ENCODE measurements at places on chromosomes 1 and 21.

DNA sequence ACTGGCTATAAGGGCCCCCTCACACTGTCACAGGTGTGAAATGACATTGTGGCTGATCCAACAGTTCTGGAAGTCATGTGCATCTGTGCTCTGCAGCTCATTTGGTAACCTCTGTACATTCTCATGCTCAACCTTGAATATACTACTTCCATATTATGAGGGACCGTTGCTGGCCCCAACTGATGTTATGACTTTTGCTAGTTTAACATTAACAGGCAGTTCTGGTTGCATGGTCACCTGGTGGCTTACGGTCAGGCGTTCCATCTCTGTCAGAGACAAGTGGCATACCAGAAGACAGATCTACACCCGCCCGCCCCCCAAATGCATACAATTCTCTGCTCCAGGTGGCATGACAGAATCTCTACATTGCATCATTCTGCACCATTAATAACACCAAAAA is 6.0 kb upstream of the DIP2A start:
- DNase-seq, result no peak

GRCh38 chr1:8818325-8818775 is 910 bp upstream of the RERE start:
- DNase-seq, result no peak

DNA sequence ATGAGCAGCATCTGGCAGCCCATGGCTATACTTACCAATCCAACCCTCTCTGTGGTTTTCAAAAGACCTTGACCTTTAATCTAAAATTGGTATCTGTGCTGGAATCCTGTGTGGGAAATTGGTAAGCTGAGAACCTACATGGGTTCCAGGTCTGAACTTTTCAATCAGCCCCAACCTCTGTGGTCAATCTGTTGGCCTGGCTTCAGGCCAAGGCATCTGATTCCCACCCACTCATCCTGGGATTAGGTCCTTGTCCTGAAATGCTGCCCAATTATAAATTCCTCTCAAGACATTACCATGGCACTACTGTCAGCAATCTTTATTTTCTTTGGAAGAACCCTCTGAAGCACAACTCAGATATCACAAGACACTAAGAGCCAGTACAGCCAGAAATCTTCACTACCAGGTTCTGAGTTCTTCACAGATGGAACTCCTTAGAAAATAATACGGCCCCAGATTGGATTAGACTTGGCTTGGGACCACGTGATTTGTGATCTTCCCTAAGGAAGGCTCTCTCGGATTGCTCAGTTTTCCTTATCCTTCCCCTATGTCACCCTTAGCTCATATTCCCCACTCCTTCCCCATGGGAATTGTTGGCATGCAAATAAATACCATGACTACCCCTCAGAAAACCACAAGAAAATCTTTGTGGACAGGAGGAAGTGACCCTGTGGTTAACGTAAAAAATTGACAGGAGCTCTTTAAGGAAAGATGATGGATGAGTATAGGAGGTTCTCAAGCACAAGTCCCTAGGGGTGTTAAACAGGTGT is 207.9 kb upstream of the ST6GALNAC5 start:
- DNase-seq, result no peak

GRCh38 chr21:26758083-26758880 is 86.9 kb downstream of the ADAMTS1 start:
- no peak for DNase-seq

- no peak for DNase-seq
These were observed 75.0 kb downstream of the RWDD3 start for GRCh38 chr1:95309031-95309471.

DNA sequence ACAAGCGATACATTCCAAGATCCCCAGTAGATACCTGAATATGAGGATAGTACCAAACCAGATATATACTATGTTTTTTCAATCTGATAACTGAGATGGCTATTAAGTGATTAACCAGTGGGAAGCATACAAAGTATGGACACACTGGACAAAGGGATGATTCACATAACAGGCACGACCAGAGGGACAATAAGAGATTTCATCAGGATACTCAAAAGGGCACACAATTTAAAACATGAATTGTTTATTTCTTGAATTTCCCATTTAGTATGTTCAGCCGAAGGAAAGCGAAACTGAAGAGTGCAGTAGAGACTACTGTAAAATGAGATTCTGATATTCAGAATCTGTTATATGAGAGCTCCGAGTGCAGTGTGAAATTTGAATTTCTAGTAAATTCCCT is 10.6 kb downstream of the ZZZ3 start:
- no peak for DNase-seq

- DNase-seq, result peak; percentile 56
These were observed 2.1 kb downstream of the ARHGEF2 start for GRCh38 chr1:155976062-155976912.

DNA sequence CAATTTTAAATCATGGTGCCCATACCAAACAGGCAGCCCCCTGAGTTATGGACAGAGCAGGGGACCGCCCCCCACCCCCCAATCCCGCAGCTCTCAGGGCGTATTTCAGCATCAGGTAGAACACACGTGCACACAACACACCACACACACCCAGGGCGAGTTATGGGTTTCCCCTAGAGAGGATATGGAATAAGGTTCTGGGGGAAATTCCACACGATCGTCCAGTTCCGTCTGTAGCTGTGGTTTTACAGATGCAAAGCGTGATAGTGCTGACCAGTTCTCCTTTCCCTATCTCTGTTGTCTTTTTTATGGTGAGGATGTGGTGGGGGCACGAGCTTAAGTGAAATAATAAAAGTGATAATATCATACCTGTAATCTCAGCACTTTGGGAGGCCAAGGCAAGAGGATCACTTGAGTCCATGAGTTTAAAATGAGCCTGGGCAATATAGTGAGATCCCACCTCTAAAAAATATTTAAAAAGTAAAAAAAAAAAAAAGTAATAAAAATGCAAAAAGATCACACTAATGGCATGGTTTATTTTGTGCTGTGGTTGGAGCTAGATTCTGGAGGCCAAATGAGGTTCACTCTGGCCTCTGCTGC is 25.1 kb downstream of the C2CD2 start:
- DNase-seq, result no peak

DNA sequence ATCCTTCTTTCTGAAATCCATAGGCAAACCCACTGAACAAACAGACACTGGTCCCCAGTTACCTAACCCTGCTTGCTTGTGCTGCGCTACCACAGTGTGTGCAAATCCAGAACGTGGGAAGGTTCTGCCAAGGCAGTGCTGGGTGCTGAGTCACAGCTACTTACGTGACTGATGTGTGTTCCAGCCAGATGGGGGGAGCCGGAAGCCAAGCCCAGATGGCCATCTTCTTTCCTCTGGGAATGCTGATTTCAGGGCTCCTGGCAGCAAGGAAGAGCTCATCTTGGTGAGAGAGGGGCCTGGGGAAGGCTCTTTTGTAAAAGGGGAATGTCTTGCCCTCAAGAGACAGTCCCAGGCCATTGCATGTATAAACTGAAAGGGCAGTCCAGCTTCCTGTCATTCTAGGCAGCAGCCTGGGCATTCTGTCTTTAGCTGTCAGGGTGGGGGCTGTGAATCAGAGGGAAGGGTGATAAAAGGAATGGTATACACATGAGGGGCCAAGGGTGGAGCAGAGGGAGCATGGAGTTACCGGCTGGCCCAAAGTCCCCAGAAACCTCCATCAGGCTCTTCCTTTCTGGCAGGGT is 54.1 kb downstream of the CD46 start:
- no peak for DNase-seq

DNA sequence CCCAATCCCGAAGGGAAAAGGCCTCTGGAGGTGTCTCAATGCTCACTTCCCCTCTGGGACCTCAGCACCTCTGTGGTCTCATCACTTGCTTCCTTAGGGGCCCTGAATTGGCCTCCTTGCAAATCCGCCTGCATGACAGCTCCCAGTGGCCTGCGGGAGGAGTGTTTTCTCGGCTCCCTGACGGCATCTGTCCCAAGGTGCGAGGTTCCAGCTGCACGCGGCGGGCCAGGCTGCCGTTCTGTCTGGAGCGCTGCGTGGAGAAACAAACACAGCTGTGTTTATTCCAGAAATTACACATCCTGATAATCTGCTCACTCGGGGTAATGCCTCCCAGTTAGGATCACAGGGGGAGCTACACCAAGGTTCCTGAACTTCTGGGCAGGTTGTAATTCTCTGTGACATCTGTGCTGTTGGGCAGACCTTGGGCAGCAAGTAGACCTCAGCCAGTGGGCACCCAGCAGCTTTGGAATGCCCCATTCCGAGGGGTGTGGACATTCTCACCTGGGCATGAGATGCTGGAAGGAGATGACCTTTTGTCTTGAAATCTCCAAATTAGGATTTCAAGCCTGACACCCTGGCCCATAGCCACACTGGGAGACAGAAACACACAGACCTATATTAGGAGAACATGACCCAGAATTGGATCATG is 18.2 kb downstream of the EPHB2 start:
- DNase-seq, result no peak

- DNase-seq, result no peak
These were observed 6.0 kb downstream of the S100B start for GRCh38 chr21:46598581-46599572.

- no peak for DNase-seq
These were observed 1.7 kb downstream of the SOAT1 start for GRCh38 chr1:179295164-179295755.

GRCh38 chr1:47963568-47964358 is 33.4 kb downstream of the TRABD2B start:
- DNase-seq, result no peak

DNA sequence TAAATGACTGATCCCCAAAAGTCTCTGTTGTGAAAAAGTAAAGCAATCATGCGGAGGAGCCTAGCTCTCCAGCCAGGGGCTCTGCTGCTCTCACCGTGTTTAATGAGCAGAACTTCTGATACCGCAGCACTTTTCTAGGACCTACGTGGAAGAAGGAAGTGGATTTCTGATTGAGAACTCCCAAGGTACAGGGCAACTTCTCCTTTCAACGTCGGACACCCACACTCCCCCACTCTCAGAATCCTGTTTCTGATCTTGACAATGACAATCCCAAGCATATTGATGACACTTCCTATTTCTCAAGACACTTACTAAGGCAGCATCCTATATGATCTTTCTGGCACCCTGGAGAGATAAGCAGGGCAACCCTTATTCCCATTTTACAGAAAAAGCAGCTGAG is 78.4 kb downstream of the PROX1 start:
- no peak for DNase-seq

DNA sequence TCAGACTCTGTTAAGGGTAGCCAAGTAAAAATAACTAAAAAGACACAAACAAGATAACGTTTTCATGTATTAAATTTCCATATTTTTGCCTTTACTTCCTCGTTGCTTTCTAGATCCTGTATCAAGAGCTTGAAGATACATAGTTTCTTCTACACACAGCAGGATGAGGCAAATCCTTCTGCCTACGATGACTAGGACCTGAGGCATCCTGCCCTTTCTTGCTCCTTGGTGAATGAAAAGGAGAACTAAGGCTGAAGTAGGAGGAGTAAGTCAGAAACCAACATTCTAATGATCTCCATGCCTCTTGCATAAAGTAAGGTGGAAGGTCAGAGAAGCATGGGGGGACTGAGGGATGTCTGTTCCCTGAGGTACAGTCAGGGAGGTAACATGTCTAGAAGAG is 102.6 kb downstream of the GPATCH2 start:
- no peak for DNase-seq
